ENCODE measurements at places on chromosomes 11 and 22.

DNA sequence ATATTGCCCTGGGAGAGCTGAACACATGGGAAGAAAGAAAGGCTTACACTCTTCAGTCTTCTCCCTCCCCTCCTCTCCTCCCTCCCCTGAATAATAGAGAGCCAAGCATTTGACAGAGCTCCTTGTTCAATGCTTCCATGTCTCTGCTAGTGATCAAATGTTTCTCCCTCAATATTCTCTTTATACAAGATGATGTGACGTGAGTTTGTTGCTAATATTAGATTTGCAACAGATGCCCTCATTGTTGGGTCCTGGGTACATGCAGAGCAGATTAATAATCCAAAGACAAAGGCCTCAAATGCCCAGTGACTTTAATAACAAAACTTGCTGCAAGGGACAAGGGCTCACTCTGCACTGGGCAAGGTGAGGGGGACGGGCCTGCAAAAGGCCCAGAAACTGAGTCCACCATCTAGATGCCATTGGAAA is 7.1 kb upstream of the ENDOD1 start:
- DNase-seq: no peak

DNA sequence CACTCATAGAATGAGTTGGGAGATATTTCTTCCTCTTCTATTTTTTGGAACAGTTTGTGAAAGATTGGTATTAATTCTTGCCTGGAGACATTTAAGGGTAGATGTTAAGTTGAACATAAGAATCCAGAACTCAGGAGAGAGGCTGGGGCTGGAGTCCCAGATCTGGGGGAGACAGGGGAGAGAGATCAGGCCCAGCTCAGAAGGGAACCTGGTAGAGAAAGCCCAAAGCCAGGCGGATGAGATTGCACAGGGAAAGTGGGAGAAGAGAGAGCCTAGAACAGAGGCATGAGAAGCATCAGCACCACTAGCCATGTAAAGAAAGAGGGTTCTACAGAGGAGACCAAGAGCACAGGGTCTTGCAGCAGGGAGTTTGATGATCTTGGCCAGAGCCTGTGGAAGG is 13.0 kb upstream of the GNAZ start:
- no peak for DNase-seq

DNA sequence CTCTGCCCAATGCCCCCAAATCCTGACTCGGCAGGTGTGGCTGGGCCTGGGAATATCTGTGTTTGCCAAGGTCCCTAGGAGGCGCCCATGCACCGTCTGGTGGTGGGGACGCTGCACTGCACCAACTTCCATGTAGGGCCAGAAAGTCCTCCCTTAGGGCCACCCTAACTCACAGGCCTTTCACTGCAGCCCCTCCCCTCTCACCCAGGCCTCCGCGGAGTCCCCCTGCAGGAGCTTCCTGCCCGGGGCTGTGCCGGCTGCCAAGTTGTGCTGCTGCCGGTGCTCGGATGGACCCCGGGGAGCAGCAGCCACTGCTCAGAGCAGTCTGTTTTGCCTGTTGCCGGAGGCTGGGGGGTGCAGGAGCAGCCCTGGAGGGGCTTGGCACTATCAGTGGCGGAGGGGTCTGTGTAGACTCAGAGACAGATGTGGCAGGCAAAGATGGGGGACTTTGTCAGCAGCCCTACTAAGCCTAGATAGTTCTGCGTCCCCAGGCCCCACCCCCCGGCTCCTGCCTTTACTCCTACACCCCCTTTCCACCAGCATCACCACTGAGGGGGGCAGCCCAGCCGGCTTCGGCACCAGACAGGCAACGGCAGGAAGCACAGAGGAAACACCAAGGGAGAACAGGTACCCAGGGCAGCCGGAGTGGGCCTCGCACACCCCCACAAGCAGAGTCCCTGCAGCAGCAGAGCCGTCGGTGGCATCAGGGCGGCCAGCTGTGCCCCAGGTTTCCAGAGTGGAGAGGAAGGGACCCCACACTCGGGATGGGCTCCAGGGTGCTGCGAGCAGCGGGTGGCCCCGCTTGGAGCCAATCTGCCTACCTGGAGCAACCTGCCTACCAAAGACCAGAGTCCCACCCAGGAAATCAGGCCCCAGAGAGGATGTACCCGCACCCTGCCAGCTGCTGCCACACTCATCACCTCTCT is 124.3 kb downstream of the TRIM29 start:
- DNase-seq: no peak

DNA sequence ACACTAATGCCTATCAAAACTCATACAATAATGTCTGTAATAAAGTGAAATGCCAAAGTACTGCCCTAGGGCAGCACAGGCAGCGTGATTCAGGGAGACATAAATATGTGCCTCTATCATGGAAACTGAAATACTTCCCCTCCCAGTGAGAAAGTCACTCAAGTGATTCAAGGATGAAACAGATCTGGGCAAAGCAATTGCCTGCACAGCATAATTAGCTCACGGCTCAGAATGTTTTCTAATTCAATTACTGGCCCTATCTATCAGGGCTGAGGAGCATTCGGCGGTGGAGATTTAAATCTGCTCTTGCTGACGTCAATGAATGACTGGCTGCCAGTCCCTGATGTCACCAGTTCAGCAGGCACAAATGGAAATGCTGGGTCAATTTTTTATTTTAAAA is 27.7 kb upstream of the PPP2R1B start:
- no peak for DNase-seq

DNA sequence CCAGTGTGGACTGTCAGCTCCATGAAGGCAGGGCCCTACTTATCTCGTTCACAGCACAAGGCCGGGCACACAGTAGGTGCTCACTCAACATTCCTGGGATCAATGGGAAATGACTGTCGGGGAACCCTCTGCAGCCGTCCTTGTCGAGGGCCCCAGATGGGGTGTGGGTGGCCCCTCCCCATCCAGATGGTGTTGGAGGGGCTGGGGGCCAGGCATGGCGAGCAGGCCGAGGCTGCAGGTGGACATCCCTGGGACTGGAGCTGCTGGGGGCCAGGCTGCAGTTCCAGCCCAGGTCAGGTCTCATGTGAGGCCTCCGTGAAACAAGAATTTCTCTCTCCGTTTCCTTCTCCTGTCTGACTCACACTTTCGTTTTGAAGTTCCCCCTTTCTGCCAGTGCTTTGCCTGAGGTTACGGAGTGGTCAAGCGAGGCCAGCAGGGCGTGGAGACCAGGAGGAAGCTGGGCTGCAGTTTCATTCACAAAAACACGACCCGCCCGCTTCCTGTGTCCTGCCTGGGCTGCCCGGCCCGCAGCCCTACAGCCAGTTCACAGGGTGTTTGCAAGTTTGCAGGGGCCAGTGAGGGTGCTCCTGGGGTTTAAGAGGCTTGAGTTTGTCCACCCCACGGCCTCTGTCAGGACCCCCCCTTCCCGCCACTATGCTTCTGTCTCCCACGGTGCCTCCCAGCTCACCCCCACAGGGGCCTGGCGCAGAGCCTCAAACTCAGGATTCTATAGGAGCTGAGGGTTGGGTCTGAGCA is 4.5 kb downstream of the MYEOV start:
- peak; percentile 72 for DNase-seq

DNA sequence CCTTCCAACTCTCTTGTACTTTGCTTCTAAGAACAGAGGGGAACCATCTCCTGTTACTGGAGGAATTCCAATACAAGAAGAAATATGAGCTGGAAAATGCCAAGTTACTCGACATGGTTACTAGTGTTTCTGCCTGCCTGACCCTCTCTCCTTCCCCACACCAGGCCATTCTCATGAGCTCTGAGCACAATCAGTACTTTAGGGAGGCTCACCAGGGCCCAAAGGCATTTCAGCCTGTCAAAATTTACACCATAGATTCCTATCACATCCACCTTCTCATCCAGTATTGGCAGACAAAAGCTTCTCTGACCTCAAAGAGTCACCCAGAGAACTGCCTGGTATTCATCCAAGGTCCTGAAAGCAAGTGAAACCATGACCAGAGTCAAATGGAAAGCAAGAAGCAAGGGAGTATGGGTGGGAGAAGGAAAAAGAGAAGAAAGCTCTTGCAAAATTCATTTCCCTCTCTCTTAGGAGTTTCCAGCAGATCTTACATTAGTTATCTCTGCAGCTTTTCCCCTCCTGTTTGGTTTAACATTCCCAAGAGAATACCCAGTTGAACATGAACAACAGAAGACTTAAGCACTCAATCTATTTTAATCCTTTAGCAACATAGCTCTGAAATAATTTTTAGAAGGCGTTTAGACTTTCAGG is 58.7 kb upstream of the NCAM1 start:
- no peak for DNase-seq

- no peak for DNase-seq
These were observed 3.3 kb downstream of the SPATA19 start for GRCh38 chr11:133842053-133842452.

GRCh38 chr11:114077482-114078305 is 18.2 kb downstream of the ZBTB16 start:
- no peak for DNase-seq

GRCh38 chr11:121866754-121867153 is 249.3 kb downstream of the BLID start:
- DNase-seq: no peak

GRCh38 chr11:87739766-87740165 is 435.5 kb downstream of the RAB38 start:
- no peak for DNase-seq

DNA sequence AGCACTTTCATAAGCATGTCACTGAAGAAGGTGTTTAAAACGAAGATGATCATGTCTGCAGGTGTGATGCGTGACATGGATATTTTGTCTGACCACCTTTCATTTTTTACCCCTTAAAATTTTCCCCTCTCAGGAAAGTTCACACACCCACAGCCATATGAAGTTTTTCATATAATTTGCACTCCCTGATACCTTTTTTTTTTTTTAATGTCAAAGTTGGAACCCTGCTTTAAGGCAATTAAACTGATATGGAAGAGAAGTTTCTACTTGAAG is 104.6 kb downstream of the ATXN10 start:
- DNase-seq: no peak

DNA sequence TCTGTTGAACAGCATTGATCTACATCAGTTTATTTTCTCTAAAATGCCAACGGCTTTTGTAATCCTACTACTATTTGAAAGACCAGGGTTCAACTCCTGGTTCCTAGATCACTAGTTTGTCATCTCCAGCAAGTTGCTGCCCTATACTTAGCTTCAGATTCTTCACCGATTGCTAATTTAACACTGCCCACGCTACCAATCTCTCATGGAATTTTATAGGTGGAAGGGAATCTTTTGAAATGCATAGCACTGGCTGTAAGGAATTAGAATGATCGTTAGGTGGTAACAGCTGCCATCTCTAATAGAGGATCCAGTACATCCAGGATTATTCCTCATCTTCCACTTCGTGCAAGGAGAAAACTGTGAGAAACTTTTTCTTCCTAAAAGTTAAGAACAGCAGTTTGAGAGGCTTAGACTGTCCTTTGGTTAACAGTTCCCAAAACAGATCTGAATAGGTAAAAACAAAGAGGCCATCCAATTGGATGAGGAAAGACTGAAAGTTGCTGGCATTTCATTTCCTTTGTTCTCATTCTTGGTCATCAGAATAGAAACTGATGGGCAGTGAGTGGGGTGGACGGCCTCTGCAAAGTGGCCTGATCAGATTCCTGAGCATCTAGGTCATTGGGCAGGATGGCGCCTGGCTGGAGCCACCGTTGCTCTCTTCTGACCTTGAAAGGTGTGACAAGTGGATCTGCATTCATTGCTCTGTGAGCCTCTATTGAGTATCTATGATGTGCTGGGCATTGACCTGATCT is 236.3 kb upstream of the SORL1-AS1 start:
- DNase-seq: no peak

DNA sequence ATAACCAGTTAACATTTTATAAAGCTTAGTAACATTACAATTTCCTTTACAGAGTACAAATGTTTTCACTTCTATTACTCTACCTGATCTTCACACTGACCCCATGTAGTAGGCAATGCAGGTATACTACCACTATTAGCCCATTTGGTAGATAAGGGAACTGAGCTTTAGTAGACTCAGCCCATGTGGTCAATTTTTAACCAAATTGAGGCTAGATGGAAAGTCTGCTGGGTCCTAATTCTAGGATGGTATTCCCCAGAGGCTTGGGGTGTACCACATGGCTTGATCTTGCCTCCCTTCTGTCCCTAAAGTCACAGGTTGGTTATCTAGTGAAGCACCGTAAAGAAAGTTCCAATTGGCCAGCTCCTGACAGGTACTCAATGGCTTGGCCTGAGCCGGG is 48.2 kb downstream of the NRXN2 start:
- no peak for DNase-seq

- DNase-seq: no peak
These were observed 859.0 kb downstream of the FAM181B start for GRCh38 chr11:81874635-81875034.

DNA sequence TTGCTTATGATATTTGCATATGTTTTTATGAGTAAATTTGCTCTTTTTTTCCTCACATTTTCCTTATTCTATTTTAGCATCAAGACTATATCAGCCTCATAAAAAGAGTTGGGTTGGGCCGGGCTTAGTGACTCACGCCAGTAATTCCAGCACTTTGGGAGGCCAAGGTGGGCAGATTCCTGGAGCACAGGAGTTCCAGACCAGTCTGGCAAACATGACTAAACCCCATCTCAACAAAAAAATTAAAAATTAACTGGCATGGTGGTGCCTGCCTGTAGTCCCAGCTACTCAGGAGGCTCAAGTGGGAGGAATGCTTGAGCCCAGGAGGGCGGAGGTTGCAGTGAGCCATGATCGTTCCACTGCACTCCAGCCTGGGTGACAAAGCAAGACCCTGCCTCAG is 148.8 kb upstream of the ANO5 start:
- no peak for DNase-seq

- no peak for DNase-seq
These were observed 29.4 kb downstream of the SHISA8 start for GRCh38 chr22:41885516-41885915.

GRCh38 chr11:88354912-88355311 is 17.4 kb upstream of the CTSC start:
- DNase-seq: no peak

GRCh38 chr11:113998574-113998973 is 23.7 kb downstream of the HTR3A start:
- DNase-seq: no peak

GRCh38 chr11:36376009-36376887 is 80.2 kb downstream of the PRR5L start:
- DNase-seq: no peak

- no peak for DNase-seq
These were observed 18.5 kb downstream of the NF2 start for GRCh38 chr22:29621761-29622526.

GRCh38 chr11:128658502-128658901 is 35.4 kb upstream of the FLI1 start:
- DNase-seq: no peak

GRCh38 chr11:123560006-123560405 is 94.4 kb downstream of the SCN3B start:
- DNase-seq: no peak

DNA sequence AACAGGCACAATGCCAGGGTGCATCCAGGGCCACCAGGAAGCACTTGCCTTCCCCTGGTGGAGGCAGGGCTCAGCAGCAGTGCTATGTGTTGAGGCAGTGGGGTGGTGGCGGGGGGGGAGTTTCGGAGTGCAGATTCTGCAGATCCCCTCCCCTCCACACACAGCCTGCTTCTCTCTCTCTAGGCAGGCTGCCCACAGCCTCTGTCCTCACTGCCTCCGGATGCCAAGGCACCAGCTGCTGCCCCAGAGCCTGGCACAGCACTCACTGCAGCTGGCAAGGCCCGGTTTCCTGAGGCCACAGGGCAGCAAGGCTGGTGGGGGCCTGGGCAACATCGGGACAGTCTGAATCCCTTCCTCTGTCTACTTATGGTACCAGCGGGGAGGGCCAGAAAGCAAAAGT is 35.8 kb downstream of the NRXN2 start:
- no peak for DNase-seq

GRCh38 chr22:42282252-42282942 is 11.9 kb upstream of the TCF20 start:
- no peak for DNase-seq

- DNase-seq: no peak
These were observed 11.2 kb upstream of the MALAT1 start for GRCh38 chr11:65487467-65488272.
